Mesenchymal stem cell (in vitro differentiated cells and primary cell): ENCODE measurements at places on chromosomes 2 and 18.

GRCh38 chr2:189363559-189363958, 77.7 kb upstream of the WDR75 start:
- DNase-seq = peak; percentile 56

- DNase-seq = no peak
Observed at GRCh38 chr2:20935168-20935775, 108.6 kb downstream of the APOB start.

- no peak for DNase-seq
Observed at GRCh38 chr2:52054824-52055223, 1022.9 kb upstream of the NRXN1 start.

GRCh38 chr2:144711630-144712549, 192.0 kb upstream of the ZEB2 start:
- no peak for DNase-seq

DNA sequence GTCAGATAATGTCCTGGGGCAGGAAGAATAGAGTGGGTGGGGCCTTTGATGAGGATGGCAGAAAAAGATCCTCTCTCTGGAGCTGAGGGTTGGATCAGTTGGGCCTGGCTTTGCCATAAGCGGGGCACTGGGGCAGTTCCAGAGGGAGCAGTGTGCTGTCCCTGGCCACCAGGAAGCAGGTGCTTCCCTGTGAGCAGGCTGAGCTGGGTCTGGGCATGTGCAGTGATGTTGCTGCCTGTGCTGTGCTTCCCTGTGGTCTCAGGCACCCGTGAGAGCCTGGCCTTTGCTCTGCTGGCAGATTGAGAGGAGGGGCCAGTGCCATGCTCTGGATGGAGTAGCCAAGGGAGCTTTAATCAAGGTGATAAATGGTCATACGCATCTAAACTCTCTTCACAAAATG, 14.6 kb upstream of the NPPC start:
- DNase-seq = no peak

DNA sequence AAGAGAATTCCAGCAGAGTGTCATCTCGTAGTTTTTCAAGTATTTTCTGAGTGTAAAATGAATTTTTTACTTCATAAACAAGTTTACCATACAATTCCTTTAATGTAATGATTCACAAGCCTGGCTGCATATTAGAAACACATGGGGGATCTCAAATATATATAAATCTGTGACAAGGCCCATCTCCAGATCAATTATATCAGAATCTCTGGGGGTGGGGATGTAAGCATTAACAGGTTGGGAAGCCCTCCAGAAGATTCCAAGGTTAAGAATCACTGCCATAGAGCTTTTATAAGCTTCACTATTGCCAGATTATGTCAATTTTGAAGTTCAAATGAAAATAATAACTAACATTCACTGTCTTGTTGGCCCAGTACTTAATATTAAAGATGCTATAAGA, 111.2 kb downstream of the BAZ2B start:
- DNase-seq = no peak

- DNase-seq = no peak
Observed at GRCh38 chr2:48315896-48316194, 214.1 kb upstream of the STON1 start.

DNA sequence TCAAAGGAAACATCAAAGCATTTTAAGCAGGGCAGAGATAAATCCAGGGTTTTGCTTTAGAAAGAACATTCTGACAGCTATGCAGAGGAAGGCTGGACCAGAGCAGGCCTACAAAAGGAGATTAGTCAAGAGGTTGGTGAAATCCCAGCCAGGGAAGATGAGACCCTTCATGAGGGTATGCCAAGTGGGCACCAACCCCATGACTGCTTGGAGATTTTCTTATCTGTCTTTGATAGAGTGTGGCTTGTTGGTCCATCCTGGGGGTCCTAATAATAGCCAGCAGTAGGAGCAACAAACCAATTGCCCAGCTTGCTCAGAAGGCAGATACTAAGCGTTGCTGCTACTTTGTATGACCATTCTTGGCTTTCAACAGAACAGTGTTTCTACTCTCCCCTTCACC, 895.4 kb downstream of the EPHA4 start:
- no peak for DNase-seq

GRCh38 chr2:134875309-134875708, 36.9 kb downstream of the ACMSD start:
- DNase-seq = no peak

GRCh38 chr2:101983486-101983885, 8.3 kb upstream of the IL1R2 start:
- DNase-seq = no peak

GRCh38 chr2:176454893-176455815, 185.9 kb downstream of the MTX2 start:
- peak; percentile 73 for DNase-seq

GRCh38 chr2:78977661-78978145, 47.8 kb upstream of the REG3G start:
- DNase-seq = no peak

DNA sequence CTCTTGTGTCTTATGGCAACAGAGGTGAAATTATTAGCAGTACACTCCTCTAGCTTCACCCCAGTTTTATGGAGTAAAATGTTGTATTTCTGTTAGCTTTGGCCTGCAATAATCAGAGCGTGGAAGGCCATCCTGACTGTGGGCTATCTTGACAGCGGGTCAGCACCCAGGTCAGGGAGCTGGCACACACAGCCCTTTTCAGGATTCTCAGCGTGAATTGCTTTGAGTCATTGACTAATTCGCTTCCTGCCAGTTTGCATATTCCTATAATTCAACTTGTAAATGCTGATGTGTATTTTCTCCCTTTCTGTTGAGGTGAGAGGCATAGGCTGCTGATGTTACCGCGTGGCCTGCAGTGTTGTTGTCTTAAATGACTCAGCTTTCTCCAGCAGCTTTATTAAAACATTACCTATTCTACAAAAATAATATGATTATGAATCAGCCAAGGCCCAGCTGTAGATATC, 109.6 kb upstream of the EML6 start:
- DNase-seq = no peak

GRCh38 chr2:180790891-180791290, 189.5 kb upstream of the UBE2E3 start:
- peak; percentile 41 for DNase-seq

DNA sequence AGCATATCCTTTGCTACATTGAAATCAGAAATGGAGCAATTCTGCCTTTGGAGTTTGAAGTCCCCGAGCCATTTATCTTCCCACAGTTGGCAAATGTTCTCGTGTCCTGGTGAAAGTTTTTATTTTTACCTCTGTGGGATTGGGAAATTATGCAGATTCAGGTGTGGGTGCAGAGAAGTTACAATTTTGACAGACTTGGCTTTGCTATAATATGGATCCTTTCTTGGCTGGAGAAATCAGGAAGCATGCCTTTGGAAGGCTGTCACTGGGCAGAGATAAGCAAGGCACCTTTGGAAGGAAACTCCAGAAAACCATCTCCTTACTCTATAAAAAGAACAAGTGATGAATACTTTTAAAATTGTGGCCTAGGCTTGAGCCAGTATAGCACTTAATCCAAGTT, 278.3 kb downstream of the SETBP1 start:
- DNase-seq = no peak

GRCh38 chr2:135615404-135615803, 84.1 kb downstream of the R3HDM1 start:
- no peak for DNase-seq

- DNase-seq = no peak
Observed at GRCh38 chr18:61556316-61556715, 223.1 kb downstream of the CDH20 start.

GRCh38 chr18:35500113-35500512, 2.4 kb upstream of the INO80C start:
- DNase-seq = no peak

DNA sequence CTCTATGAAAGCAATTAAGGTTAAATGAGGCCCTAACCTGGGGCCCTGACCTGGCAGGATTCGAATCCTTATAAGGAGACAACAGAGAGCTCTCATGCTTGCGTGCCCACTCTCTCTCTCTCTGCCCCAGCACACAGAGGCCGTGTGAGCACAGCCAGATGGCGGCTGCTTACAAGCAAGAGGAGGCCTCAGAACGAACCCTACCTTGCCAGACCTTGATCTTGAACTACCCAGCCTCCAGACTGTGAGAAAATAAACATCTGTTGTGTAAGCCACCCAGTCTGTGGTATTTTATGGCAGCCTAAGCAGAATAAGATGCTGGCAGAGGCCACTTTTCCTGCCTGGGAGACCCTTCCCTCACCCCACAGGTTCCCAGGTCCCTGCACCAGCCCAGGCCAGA, 5.2 kb upstream of the UBE2F start:
- no peak for DNase-seq

DNA sequence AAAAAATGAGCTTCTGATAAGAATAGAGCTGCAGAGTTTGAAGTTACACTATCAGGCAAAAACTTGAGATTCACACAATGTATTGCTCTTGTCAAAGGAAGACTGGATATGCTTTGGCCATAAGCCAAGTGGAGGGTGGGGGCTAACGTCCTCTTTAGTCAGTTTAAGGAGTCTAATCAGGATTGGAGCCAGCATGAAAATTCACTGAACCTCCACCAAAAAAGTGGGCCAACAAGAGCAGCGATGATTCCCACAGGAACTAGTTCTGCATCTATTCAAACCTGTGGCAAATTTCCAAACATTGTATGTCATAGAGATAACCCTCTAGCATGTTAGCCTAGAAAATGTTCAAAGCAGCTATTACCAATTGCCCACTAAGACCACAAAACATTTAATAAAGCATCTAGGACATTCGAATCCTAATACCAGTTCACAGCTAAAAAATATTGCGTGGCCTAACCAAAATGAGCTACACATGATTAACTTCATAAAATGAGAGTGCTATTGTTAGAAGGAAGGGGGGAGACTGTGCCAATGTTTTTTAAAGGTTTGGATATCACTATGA, 43.5 kb upstream of the TMEM247 start:
- DNase-seq = no peak

GRCh38 chr2:224793946-224794345, 77.8 kb upstream of the CCDC195 start:
- no peak for DNase-seq

DNA sequence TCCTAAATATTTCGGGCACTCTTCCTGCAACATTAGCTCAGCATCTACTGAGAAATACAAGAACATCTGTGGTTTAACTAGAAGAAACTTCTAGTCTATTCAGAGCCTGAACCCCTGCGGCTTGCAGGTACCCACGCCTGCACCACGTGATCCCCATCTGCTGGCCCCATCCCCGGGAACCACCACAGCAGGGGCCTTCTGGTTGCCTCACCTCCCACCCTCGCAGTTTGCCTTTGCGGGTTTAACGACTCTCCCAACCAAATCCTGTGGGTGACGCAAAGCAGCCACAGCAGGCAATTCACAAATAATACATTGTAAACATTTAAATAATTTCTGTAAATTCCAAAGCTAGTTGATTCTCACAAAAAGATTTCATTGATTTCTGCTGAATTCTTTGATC, 90.2 kb upstream of the TMEM18 start:
- DNase-seq = no peak

GRCh38 chr2:55519938-55520885, 694 bp downstream of the CFAP36 start:
- DNase-seq = peak; percentile 24

DNA sequence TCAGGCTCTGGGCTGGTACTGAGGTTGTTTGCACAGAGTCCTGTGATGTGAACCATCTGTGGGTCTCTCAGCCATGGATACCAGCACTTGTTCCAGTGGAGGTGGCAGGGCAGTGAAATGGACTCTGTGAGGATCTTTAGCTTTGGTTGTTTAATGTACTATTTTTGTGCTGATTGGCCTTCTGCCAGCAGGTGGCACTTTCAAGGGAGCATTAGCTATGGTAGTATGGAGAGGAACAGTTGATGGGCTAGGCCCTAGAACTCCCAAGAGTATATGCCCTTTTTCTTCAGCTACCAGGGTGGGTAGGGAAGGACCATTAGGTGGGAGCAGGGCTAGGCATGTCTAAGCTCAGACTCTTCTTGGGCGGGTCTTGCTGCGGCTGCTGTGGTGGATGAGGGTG, 257.0 kb upstream of the GYPC start:
- no peak for DNase-seq

DNA sequence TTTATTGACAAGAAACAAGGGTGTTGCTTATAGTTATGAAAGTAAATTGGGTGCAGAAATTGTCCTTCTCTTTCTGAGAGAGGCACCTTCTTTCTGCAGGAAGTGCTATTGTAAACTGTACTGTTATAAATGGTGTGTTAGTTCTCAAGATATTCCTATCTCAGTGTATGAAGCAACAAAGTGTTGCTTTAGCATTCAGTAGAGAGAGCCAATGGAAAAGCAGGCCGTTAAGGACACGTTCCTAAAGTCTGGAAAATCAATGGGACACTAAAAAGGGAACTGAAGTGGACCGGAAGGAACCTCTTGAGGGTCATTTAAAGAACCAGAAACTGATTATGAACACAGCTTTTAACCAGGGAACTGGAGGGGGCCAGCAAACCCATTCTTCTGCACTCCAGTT, 510.0 kb upstream of the ZEB2 start:
- DNase-seq = peak; percentile 65

GRCh38 chr18:45361125-45361851, 254.0 kb upstream of the SLC14A2 start:
- DNase-seq = no peak

DNA sequence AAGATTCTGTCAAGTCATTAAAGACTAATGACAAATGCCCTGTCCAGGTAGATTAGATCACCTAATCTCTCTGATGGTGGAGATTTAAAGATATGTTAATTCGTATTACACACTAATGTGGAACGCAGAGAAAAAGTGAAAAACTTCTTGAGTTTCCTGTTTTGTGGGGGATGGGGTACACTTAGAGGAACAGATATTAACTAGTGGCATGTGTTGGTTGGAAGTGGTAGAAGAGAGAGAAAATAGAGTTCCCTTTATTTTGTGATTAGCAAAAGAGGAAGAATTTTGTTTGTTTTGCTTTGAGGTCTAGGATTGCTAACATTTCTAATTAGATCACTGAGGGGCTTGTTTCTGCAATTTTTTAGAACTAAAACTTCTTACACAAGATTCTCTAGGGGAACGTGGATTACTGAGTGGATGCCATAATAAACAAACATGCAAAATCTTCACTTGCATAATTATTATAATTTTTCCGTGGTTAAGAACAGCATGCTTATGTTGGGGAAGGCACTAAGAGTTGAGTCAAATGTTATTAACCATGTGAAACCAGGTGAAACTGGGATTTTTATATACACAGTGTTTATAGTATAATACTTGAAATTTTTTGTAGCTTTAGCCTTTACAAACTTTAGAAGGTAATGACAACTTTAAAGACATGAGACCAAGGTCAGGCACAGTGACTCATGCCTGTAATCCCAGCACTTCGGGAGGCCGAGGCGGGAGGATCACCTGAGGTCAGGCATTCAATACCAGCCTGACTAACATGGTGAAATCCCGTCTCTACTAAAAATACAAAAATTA, 97.4 kb upstream of the STK17B start:
- DNase-seq = peak; percentile 59

- DNase-seq = peak; percentile 81
Observed at GRCh38 chr2:100813527-100813926, 6.4 kb upstream of the NPAS2 start.

DNA sequence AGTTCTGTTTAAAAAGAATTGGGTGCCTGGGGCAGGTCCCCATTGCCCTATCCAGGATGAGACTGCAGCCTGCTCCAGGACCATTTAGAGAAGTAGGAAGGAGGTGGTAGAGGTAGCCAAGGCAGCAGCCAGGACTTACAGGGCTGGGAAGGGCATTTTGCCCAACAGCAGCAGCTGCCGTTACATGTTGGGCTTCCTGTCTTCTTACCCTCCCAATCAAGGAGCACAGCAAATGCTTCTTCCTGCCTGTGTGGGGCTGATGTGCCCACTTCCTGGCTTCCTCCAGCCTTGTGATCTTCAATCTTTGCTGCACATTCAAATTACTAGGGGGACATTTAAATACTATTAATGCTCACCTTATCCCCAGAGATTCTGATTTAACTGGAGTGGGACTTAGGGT, 112.0 kb downstream of the QPCT start:
- DNase-seq = no peak
